ENCODE measurements at places on chromosomes 5 and 9.

GRCh38 chr9:133341369-133342068, 5.5 kb upstream of the SURF6 start:
- DNase-seq: no peak

GRCh38 chr5:133232911-133233310, 181.1 kb downstream of the HSPA4 start:
- no peak for DNase-seq

DNA sequence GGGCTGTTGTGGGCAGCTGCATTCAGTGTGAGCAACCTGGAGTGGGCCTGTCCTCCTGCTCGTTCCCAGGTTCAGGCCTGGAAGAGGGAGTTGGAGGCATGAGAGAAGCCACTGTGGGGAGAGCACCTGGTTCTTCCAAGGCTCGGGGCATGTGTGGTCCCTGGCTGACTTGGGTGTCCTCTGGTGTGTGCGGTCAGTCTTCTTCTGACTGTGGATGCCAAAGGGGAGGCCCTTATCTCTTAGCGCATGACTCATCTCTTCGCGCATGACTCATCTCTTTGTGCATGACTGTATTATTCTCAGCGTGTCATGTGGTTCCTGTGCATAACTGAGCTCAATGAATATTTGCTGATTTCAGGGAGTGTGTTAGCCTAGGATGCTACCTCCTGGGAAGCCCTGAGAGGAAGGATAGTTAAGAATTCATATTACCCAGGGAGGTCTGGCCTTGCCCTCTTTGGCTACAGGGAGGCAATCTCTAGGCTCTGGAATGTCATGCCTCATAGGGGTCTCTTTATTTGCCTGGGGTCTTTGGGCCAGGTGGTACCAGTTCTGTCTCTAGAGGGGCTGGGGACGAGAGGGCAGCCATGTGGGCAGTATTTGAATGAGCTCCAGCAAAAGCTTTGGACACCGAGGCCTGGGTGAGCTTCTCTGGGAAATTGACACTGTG, 188.7 kb downstream of the HSPA4 start:
- DNase-seq: no peak

DNA sequence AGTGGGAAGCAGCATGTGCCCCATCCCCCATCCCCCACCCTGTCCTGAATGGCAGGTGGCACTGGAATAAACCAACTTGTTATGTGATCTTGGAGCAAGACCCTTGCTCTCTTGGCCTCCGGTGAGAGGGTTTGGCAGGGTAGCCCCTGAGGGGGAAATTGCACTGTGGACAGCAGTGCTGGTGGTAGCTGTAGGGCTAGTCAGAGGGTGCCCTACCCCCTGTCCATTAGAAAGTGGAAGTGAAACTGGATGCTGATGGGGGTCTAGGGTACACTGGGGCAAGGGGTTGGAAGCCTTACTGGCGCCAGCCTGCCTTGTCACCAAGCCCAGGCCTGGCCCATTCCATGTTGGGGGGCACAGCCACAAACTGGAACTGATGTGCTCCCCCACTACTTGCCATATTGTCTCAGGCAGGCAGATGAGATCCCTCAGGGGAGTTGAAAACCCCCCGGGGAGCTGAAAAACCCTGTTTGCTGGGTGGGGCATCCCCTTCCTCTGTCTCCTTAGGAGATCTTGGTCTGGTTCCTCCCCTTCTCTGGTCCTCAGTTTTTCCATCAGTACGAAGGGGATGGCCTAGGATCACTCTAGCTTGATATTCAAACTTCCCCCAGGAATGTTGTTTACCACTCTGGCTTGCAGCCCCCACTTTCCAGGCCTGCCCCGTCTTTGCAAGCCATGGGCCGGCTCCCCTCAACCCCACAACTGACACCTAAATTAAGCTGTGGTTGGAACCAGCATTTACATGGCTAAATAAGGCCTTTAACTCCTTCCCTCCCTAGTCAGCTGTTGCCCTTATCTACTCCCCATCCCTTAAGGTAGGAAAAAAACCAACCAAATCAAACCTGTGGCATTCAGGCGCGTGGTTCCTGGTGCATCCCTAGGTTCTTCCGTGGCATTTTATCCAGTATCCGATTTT, 14.4 kb upstream of the SYNPO start:
- DNase-seq: no peak

DNA sequence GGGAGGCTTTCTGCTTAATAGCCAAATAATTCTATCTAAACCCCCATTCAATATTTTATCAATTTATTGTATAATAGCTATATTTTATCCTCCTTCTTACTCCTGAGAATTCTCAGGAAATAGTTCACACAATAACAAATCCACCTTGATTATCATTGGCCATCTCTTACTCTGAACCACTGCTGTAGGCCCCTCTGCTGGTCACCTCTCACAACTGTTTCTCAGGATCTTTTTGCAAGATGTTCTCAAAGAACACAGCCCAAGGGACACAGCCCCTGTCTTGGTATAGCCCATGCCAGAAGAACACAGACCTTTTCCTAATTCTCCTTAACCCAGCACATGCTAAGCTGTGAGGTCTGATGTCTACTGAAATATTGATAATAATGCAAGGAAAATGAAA, 74.9 kb upstream of the HTR4 start:
- DNase-seq: no peak

- DNase-seq: no peak
Observed at GRCh38 chr9:137802021-137802420, 75.6 kb upstream of the CACNA1B start.

DNA sequence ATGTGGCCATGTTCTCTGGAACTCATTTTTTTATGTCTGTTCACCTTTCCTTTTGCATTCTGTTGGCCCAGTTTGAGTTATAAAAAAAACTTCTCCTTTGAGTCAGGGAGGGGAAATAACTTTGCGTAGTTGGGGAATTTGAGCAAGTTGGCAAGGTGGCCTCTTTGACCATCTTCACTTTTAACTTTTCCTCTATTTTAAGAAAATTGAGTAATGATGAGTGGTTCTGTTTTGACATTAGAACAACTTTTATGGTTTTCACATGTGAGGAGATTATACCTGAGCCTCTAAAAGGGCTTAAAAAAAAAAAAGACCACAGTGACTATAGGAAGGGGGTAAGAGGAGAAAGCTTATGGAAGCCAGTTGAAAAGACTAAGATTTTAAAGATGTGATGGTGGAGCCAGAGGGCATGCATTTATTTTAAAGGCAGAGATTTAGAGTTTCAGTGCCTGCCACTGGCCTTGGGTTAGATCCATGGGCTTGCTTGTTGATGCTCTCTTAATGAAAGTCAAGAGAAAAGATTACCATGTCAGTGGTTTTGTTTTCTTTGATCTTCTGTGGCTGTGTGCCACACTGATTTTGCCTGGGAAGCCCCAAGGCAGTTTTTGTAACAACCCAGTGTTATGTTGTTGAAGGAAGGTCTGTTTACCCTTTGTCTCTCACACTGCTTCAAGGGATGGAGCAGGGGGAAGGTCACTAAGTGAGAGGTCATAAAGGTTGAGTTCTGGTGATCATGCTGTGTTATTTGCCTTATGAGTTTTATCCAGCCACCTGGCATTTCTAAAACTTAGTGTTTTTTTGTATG, 219.7 kb upstream of the CD180 start:
- DNase-seq: no peak

DNA sequence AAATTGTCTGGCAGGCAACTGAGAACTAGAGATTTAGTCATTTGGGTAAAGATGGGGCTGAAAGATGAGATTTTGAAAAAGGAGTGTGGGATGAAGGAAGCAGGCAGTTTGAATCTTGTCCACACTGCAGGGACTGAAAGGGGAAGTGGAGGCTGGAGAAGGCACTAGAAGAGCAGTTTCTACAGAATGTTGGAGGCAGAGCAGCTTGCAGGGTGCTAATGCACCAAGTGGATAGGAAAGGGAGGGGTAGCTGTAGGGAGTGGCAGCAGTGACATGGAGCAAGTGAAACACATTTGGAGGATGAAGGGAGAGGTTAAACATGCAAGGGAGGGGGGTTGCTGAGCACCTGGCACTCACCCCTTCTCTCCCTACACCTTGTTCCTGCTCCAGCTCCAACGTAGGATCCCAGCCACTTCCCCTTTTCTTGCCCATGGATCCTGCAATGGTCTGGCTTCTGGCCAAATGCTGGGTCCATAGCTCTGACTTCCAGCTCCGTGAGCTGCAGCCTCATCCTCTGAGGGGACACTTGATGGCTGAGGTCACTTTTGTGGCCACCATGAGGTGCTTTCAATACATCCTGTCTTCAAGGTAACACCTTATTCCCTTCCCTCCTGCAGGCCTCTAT, 30.0 kb upstream of the FGD3 start:
- no peak for DNase-seq

DNA sequence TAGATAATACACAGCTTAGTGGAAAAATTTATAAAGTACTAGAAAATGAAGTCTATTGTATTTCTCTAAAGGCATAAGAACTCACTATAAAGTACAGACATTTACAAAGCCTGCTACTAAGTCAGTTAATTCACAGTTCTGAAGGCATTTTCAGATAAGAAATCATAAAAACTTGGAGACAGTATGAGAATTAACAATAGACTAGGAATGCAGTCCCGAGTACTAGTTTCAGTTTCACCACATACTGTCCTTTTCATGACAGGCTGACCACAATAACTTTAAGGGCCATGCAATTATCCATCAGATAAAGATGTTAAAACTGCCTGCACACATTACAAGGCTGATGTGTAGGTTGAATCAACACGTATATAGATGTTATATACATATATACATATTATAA, 362.6 kb upstream of the SMC2 start:
- no peak for DNase-seq
